Retinal pigment epithelial cell (primary cell): ENCODE measurements at places on chromosomes 1 and 21.
A peak's percentile ranks its signal among the peaks of the same experiment; 100 is the strongest.

GRCh38 chr1:78520843-78521242 is 30.1 kb downstream of the PTGFR start:
- DNase-seq = no peak

DNA sequence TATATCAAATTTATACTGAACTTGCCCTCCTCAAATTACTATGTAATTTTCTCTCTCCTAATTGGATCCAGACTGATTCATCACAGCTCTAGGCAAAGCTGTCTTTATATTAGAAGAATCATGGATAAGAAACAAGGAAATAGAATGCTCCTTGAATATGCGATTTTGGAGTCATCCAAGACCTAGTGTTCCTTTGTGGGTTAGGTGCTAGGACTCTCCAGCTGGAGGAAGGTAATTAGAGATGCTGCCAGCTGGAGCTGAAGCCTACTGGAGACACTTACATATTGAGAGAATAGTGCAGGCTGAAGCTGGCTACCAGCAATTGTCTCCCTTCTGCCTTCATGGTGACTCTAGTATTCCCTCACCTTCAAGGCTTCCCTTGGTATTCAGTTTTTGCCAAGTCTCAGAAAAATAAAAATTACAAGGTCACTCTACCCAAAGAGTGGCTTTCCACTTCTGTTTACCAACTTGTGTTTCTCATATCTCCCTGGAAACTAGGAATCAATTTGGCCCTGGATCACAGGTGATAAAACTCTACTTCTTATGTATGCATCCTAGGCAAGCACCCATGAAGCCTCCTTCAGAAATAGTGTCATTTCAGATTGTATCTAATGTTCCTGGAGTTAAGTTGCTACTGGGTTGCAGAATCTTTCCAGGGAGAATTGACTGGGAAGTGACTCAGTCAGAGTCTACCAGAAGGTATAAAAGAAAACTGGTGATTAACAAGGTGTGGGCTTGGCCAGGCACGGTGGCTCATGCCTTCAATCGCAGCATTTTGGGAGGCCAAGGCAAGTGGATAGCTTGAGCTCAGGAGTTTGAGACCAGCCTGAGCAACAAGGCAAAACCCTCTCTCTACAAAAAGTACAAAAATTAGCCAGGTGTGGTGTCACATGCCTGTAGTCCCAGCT is 24.4 kb upstream of the DOCK7 start:
- no peak for DNase-seq

GRCh38 chr21:42636520-42637266 is 16.7 kb upstream of the PDE9A start:
- DNase-seq = no peak

GRCh38 chr1:104380003-104380402 is 630.3 kb downstream of the AMY1C start:
- DNase-seq = no peak

- no peak for DNase-seq
Observed at GRCh38 chr21:38806153-38806941, 618 bp downstream of the ETS2 start.

- no peak for DNase-seq
Observed at GRCh38 chr1:43783671-43784205, 76.4 kb downstream of the ST3GAL3 start.

GRCh38 chr1:154744352-154745035 is 125.6 kb downstream of the KCNN3 start:
- DNase-seq = no peak

- no peak for DNase-seq
Observed at GRCh38 chr1:208581209-208581608, 337.0 kb upstream of the PLXNA2 start.

DNA sequence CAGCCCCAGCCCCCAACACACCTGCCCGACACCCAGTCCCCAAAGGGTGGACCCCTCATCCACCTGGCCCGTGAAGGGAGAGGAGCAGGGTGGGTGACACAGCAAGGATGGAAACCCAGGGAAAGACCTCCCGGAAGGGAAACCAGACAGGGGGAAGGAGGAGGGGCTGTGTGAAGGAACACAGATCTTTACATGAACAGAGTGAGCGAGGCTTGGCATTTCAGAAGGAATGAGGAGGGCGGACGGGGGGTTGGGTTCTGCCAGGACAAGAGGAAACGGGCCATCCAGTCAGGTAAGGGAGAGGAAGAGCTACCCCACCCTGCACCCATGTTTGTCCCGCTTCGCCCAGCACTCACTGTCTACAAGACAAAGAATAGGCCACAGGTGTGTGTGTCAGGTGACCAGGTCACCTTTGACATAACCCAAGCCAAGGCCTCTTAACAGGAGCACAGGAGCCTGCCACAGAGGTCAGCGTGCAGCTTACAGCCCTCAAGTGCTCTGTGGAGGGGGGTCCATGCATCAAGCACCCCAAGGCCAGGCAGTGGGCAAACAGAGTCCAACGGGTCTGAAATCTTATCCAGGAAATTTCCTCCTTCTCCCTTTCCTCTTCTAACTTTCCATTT is 18.0 kb upstream of the PRDM15 start:
- DNase-seq = no peak

DNA sequence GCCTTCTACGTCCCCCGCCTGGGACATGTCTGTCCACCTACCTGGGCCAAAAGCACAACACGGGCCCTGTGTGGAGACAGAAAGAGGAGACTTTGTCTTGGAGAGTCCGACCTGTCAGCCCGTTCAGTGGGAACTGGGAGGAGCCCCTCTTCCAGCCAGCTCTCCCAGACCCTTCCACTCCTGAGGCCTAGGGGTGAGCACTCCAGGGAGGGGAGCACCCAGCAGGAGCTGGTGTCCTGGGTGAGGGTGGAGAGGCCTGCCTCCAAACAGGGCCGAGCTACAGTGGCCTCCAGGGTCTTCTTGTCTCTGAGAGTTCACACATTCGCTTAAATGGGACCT is 546 bp downstream of the SPOCD1 start:
- no peak for DNase-seq

DNA sequence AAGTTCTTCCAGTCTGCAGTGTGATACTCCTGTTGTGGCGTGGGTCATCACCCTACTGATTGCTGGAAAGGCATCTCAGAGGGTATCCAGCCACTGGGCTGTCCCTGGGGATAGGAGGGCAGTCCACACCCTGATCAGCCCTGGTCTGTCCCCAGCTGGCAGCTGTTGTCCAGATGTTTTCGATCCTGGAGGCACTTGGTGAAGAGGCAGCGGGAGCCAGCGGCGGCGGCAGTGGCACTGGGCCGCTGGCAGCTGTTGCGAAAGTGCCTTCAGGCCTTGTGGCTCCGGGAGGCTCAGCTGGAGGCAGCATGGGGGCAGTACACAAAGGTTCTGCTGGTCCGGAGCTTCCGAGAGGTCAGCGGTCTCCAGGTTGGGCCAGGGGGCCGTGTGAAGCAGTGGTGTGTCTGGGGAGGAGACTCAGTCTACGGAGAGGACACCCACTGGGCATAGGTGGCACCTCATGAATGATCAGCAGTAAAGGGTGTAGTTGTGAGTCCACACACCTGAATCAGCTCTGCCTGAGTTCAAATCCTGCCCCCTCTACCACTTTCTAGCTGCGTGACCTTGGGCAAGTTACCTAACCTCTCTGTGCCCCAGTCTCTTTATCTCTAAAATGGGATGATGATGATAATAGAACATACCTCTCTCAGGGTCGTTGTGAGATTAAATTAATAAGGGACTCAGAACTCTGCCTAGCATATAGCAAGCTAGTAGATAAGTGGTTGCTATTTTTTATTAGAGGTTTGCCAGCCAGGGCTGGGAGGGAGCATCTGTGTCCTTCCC is 6.1 kb downstream of the C1orf167 start:
- DNase-seq = no peak

- no peak for DNase-seq
Observed at GRCh38 chr1:234856845-234857245, 246.9 kb upstream of the IRF2BP2 start.

- DNase-seq = no peak
Observed at GRCh38 chr1:31529999-31530684, 46.2 kb upstream of the TINAGL1 start.

DNA sequence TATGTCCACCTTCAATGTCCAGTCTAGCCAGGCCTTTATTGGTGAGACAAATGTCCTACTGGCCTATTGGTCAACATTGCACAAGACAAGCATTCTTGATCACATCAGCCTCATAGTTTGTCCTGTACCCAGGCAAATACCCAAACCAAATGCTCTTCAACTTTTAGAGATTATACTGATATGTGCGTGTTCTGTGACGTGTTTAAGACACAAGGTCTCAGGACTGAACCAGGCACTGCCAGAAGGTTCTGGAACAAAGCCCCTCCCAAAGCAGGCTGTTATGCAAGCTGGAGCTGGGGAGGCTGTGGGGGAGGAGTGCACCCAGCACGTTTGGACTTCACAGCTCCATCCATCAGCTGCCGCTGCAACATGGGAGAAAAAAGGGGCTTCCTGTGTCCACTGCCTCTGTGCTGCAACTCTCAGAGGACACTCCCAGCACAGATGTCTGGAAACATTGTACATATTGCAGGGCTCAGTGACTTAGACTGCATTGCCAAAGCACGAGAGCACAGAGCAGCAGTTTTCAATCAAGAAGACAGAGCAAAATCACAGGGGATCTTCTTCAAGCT is 45.9 kb downstream of the NID1 start:
- DNase-seq = no peak

GRCh38 chr1:94607398-94607797 is 65.8 kb upstream of the F3 start:
- no peak for DNase-seq

DNA sequence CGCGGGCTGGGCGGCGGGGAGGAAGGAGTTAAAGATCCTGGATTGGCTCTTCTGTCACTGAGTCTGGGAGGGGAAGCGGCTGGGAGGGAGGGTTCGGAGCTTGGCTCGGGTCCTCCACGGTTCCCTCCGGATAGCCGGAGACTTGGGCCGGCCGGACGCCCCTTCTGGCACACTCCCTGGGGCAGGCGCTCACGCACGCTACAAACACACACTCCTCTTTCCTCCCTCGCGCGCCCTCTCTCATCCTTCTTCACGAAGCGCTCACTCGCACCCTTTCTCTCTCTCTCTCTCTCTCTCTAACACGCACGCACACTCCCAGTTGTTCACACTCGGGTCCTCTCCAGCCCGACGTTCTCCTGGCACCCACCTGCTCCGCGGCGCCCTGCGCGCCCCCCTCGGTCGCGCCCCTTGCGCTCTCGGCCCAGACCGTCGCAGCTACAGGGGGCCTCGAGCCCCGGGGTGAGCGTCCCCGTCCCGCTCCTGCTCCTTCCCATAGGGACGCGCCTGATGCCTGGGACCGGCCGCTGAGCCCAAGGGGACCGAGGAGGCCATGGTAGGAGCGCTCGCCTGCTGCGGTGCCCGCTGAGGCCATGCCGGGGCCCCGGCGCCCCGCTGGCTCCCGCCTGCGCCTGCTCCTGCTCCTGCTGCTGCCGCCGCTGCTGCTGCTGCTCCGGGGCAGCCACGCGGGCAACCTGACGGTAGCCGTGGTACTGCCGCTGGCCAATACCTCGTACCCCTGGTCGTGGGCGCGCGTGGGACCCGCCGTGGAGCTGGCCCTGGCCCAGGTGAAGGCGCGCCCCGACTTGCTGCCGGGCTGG is at the start of gene NPR1:
Gene NPR1, plus strand, starts transcription at position 170 of the 818 bp plus-strand sequence. Its CDS starts 421 bp downstream, at position 591.
- no peak for DNase-seq

DNA sequence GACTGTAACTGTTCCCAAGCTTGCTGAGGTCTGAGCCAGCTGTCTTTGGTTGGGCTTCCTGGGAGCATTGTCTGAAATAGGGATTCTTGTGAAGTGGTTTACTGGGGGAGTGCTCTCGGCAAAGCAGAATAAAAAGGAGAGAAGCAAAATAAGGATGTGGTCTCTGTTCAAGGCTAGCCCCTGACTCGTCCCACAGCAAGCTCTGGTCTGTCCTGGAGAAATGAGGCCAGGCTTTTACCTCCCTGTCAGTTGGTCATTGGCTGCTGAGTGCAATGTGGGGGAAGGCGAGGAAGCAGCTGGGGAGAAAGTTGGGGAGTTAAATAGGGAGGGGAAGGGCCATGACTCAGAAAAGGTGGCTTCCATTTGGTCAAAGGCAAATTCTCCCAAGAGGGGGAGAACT is 303.9 kb upstream of the DUSP10 start:
- DNase-seq = no peak

DNA sequence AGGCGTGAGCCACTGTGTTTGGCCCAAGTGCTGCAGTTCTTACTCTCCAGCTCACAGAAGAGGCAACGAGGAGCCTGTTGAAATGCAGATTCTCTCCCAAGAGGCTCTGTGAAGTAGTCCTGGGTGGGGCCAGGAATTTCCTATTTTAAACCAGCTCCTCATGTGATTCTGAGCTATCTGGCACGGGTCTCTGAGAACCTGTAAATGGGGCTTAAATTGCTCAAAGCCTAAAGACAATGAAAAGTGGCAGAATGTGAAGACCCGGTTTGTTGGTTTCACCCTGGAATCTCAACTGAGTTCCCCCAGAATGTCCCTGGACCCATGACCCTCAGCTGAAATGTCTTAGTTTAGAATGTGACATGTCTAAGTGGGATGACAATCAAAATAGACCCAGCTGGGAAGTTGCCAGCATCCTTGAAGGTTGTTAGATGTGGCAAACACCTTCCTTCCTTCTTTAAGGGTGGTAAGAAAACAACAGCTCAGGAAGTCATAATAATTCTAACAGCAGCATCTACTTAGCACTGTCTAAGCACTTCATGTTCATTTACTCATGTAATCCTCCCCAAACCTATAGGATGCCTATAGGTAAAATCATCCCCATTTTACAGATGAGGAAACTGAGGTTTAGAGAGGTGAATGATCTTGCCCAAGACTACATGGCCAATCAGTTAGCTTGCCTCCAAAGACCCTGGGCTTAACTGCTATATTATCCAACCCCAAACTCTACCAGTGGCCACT is 20.9 kb upstream of the ATP5PO start:
- peak; percentile 56 for DNase-seq

GRCh38 chr1:65471861-65472332 is 51.4 kb downstream of the LEPR start:
- DNase-seq = no peak

DNA sequence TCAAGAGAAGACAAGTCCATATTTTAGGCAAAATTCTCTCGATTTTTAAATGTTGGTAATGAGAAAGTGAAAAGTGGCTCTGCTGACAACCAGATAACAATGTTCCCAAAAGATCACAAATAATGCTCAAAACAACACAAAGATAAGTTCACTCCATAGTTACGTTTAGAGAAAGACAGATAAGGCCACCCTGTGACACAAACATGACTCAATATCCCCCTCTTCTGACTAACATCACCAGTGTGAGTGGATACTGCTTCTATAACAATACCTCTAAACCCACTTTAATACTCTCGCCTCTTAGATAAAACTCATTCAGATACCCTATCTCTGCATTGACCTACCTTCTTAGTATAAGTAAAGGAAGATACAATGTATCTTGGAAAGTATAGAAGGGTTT is 51.2 kb upstream of the RGS7 start:
- no peak for DNase-seq

DNA sequence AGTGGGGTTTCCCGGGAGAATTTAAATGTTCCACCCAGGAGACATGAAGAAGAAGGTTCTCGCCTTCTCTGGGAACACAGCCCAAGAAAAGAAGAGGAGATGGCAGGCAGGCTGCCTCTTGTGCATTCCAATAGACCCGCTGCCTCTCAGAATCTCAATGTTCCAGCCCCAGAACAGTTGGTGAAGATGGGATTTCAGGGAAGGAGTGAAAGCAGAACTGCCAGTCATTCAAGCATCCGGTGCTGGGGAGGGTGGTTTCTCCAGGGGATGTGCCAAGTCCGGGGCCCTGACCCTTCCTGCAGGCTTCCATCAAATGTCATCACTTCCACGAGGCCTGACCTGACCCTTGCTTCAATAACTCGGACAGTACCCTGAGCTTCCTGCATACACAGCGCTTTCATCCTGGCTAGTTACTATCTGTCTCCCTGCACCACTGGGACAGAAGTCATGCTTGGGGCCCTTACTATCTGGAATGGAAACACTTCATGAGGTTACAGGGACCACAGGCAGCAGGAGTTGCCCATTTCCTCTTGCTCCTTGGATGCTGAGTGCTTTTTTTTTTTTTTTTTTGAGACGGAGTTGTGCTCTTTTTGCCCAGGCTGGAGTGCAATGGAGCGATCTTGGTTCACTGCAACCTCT is 386.6 kb upstream of the POU3F1 start:
- no peak for DNase-seq
